AG04449 (cell line): ENCODE measurements at places on chromosomes 6 and 20.

DNA sequence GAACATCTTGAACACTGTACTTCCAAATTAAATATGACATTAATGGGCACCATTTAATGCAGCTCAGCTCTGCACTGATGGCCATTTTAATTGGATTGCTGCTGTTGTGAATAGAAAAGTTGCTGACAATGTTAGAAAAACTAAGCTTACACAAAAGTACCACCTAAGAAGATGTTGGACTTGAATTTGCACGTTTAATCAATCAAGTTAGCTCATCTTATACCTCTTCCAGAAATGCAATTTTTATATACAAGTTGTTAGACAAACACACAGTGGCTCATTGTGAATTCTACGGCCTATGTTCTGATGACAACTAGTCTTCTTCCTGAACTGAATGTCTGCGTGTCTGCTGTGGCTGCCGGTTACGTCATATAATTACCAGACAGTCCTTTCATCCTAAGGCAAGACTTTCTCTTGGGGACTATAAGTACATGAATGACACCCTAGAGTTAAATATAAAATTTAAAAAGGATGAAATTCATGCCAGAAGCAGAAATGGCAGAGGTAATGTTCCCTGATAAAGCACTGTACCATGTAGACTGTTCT, 330.2 kb downstream of the EPM2A start:
- no peak for DNase-seq

DNA sequence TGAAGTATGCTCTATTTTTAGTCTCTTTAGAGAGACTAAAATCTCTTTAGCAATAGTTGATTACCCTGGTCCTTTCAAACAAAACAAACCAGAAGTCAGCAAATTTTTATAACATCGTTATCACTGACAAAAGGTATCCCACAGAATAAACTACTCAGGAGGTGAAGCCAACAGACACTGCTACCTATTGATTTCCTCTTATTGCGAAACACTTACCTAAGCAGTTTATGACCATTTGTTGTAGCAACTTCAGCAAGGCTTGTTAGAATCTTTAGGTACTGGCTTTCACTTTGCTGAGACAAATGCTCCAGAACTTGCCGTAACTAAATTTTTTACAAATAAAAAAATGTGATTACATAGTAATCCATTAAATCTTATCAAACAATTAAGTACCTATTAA, 64.4 kb downstream of the HACE1 start:
- DNase-seq: no peak

GRCh38 chr6:159082039-159082815, 37.4 kb upstream of the TAGAP start:
- DNase-seq: no peak

GRCh38 chr6:161631676-161632194, 357.9 kb upstream of the AGPAT4 start:
- DNase-seq: peak; percentile 73

DNA sequence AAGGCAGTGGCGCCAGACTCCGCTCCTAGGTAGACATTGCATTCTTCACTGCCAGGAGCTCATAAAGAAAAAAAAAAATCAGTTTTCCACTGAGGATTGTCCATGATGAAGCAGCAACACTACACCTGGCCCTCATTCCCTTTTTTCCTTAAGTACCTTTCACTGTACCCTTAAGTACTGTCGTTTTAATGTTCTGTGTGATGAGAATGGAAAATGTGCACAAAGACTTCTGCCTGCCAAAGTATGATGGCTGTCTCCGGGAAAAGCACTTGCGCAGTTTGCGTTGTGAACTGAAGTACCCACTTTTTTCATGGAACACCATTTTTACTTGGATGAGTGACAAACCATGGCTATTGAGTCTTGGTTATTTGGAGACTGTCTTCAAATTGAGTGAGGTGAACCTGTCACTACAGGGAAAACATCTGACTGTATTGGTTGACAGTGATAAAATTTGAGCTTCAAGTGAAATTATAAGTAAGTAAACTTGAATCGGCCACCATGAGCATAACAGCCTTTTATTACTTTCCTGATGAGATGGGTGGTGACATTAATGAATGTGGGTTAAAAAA, 104.8 kb downstream of the NCOA3 start:
- no peak for DNase-seq

DNA sequence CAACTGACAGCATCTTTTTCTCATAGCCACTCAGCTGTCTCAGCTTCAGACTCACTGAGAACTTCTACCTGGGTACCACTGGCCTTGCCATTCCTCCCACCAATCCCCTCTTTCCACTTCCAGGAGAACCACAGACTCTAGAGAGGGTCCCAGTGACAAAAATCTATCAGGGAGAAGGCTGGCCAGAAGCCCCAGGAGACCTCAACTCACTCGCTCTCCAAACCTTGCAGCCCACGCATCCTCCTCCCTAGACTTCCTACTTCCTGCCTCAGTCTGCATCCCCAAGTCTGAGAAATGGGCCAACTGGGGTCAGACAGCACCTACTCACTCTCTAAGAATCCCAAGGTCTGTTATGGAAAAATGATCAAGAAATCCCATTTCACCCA, 1.2 kb downstream of the TMEM239 start:
- no peak for DNase-seq

GRCh38 chr6:136534268-136534667, 16.0 kb downstream of the MAP7 start:
- no peak for DNase-seq

DNA sequence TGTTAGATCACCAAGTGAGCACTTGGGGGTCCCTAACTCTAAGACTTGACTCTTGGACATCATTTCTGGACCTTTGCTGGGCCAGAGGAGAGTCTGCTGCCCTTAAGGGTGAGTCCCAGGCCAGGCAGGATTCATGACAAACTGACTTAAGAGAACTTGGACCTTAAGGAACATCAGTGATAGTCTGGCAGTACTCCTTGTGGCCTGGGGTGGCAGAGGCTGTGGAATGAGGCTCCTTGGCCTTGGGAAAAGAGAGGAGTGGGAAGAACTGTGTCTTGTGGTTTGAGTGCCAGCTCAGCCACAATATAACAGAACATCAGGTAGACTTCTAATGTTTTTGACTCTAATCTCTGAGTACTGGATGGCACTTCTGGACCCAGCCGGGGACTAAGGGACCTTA, 478.7 kb downstream of the MEI4 start:
- DNase-seq: no peak

- no peak for DNase-seq
Observed at GRCh38 chr6:43052842-43053544, 658 bp downstream of the CUL7 start.

DNA sequence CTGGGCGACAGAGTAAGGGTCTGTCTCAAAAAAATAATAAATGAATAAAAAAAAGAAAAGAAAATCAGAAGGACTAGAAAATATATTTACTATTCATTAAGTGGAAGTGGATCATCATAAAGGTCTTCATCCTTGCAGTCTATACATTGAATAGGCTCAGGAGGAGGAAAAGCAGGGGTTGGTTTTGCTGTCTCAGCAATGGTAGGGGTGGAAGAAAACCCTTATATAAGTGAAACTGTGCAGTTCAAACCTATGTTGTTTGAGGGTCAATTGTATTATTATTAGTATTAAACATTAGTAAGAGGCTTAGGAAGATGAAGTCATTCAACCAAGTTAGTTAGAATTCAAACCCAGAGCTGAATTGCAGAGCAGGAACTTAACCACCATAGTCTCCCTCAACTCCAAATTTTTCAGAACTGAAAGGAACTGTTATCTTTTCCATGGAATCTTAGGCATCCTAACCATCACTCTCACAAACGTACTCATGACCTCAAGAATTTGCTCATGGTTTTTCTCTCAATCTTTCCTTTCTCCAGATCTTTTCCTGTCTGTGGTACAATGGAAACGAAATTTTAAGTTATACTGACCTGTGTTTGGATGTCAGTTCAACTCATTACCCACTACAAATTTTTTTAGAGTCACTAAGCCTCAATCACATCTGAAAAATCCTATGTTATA, 7.7 kb upstream of the SMIM13 start:
- DNase-seq: peak; percentile 54

GRCh38 chr6:40075056-40075590, 140.9 kb upstream of the MOCS1 start:
- no peak for DNase-seq

DNA sequence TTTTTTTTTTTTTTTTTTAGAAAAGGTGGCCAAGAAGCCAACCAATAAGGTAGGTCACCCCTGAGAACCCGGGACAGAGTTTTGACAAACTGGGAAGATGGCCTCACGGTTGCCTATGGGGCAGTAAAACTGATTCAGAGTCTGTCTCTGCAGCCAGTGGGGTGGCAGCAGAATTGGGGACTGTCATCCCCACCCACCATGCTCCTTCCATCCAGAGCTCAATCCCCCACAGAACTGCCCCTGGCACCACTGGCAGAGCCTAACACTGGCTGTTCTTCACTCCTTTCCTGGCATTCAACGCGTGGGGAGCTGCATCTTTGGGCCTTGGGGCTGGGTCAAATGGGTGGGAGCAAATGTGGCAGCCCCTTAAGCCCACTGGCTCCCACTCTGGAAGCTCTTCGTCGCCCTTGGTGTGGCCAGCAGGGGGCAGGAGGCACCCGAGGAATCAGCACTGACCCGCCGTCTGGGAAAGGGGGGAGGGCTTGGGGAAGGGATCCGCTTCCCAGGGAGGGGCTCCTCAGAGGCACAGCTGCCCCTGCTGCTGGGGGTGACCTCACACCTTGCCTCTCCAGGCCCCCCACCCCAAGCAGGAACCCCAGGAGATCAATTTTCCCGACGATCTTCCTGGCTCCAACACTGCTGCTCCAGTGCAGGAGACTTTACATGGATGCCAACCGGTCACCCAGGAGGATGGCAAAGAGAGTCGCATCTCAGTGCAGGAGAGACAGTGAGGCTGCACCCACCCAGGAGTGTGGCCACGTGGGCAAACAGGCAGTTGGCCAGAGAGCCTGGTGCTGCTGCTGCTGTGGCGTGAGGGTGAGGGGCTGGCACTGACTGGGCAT, 10.4 kb downstream of the CD40 start:
- no peak for DNase-seq

- DNase-seq: no peak
Observed at GRCh38 chr20:61692479-61692878, 373.2 kb downstream of the TAF4 start.

DNA sequence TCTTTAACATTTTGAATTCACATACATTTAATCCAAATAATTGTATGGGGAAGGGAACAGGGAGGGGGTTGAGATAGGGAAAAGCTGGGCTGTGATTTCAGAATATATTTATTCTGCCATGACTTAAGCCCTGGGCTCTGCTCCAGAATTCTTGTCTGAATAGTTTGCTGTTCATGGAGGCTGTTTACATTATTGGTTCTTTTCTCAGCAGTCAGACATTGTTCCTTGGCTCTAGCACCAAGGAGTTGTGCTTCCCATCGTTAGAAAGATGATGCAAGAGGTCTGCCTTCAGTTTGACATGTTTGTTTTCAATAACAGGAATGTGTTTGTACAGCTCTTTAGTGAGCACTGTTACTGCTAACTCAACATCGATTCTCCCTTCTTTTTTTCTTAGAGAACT, 198.8 kb upstream of the CDYL start:
- peak; percentile 95 for DNase-seq
